ENCODE measurements at places on chromosomes 12 and 14.

DNA sequence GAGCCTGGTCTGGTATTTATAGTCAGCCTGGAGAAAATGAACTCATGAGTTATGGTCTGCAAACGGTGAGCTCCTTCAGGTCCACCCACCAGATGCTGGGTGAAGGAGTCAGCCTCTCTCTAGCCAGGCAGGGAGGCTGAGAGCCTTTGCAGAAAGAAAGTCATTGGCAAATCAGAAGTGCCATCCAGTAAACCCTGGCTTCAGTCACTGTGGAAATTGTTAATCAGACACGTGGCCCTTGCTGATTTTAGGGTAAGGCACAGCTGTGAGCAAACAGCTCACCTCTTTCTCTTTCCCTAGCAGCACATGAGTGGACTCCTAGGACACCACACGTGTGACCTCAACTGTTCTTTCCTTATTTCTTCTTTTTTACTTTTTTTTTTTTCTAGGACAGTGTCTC lies 44.9 kb downstream of the CHST11 start:
- DNase-seq: no peak

DNA sequence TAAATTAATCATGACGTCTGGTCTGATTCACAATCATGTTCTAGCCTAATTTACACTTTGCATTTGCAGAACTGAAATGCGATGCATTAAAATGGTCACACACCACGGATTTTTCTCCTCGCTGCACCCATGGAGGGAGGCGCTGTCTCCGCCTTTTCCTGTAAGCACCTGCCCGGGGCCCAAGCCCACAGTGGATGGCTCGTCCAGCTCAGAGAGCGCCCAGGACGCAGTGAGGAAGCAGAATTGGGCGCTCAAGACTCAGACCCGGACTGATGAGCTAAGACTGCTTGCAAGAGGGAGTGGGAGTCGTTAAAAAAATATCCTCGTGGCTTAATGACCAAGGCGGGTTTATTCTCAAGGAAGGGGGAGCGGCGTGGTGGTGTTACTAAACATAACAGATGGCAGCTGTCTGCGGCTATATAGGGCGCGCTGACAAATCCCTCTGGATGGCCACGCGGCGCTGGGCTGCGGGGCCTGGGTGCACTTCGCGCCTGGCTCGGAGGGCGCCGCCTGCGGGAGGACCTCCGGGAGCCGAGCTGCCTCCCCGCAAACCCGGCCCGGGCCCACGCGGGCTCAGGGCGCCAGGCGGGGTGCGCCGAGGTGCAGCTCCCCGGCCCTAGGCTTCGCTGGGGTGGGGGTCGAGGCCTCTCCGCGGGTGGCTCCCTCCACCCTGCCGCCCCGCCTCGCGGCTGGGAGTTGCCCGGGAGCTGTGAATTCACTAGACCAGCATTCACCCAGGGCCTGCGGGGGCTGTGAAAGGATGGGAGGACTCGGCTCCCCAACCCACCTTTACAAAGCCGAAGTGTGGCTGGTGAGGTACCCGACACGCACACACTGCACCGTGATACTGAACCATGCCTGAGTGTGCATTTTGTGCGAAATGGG lies 78.7 kb downstream of the PPM1A start:
- no peak for DNase-seq

DNA sequence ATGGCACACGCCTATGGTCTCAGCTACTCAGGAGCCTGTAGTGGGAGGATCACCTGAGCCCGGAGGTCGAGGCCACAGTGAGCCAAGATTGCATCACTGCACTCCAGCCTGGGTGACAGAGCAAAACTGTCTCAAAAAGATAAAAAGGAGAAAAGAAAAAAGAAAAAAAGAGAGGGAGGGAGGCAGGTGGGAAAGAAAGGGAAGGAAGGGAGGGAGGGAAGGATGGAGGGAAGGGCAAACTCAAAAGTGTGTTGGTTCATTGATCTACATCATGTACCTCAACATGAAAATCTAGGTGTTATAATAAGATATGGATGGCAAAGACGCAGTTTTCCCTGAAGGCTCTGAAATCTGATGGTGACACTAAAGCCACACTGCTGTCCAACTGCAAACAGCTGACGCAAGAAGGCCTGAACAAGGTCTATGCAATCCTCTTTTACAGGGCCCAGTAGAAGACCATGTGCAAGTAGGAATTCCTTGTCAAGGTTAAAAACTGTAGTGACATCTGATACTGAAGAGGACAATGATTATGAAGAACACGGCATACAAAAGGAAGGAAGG lies 143.6 kb downstream of the ITPR2 start:
- DNase-seq: no peak

DNA sequence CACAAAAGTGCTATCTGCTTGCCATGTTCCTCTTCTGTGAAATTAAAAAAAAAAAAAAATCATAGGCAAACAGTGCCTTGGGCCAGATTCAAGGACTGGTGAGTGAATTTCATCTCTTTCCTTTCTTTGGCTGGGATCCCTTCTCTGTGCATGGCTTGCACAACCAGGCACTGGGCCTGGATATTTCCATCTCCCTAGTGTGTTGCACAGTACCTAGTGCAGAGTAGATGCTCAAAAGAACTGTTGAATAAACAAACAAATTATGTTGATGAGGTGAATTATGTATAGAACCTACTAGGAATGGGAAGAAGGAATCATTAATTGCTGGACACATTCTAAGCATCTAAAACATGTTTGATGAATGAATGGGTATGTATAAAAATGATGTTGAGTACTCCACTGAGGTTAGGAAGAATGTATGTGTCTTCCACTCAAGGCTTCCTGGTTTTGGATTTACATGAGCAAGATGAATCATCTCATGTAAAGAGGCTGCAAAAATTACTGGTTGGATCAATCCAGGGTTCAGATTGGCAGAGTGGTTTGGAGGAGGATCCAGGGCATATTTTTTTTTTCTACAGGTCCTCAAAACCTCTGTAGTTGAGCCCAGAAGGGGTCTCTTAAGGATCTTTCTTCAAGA lies 93.2 kb downstream of the EMP1 start:
- no peak for DNase-seq

GRCh38 chr14:20477211-20477876 lies 8.1 kb downstream of the PNP start:
- DNase-seq: no peak

- DNase-seq: no peak
Observed at GRCh38 chr12:32841061-32841460, 55.5 kb downstream of the PKP2 start.

DNA sequence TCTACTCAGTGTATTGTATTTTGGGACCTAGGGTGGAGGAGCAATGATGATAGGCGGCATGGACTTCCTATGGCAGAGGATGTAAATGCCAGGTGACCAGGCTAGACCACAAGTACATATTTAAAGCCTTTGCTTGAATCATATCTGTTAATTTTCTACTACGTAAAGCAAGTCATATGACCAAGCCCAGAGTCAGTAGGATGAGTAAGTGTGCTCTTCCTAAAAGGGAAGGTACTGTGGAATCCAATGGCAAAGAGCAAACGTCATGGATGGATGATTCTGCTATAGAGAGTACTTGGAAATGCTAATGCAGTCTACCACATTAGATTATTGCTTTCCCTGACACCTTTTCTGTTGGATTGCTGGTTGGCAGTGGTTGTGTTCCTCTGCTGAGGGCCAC lies 16.8 kb downstream of the GPATCH2L start:
- DNase-seq: no peak

DNA sequence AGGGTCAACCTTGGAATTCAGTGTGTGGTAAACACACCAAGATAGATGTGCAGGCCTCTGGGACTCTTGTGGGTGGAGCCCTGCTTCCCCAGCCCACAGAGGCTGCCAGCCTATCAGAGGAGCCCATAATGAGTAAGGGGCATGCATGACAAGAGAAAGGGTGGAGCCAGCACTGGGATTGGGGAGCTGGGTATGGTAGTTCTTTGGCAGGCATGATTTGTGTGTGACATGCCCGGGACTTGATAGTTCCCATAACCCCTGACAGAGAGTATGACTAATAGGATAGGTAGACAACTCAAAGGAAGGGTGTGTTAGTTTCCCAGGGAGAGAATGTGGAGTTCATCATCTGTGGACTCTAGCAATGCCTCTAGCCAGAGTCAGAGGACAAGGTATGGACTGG lies 143.0 kb downstream of the EMP1 start:
- DNase-seq: no peak

GRCh38 chr12:98355322-98355721 lies 160.1 kb upstream of the TMPO start:
- no peak for DNase-seq

- DNase-seq: no peak
Observed at GRCh38 chr14:90443161-90444076, 46.6 kb downstream of the CALM1 start.

- no peak for DNase-seq
Observed at GRCh38 chr12:64560396-64561301, 49.6 kb upstream of the RASSF3 start.

DNA sequence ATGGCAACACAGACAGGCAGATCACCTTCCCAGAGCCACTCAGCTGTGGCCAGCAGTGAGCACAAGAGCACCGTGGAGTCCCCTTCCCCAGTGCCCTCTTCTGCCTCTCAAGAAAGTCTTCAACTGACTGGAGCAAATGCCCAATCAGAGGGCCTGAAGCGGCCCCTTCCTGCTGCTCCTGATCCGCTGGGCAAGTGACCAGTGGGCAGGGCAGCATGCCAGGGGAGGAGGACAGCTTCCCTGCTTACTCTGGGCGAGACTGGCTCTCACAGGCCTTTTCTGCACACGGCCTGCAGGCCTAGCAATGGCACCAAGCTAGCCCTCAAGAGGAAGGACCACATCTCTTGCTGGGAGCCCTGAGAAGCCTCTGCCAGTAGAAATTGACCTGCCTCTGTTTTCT lies 890 bp downstream of the KRT71 start:
- no peak for DNase-seq

- DNase-seq: no peak
Observed at GRCh38 chr12:85279449-85280164, 413 bp upstream of the ALX1 start.

- no peak for DNase-seq
Observed at GRCh38 chr14:51335961-51336723, 96.1 kb downstream of the TMX1 start.

- DNase-seq: no peak
Observed at GRCh38 chr14:90695997-90696660, 120.1 kb downstream of the TTC7B start.

- DNase-seq: no peak
Observed at GRCh38 chr12:121297435-121297991, 1.0 kb upstream of the CAMKK2 start.

- DNase-seq: no peak
Observed at GRCh38 chr12:53196486-53196885, 10.6 kb downstream of the ITGB7 start.

All from cortex of kidney (tissue), 1 donor.